ENCODE measurements at places on chromosomes 6 and 20.

DNA sequence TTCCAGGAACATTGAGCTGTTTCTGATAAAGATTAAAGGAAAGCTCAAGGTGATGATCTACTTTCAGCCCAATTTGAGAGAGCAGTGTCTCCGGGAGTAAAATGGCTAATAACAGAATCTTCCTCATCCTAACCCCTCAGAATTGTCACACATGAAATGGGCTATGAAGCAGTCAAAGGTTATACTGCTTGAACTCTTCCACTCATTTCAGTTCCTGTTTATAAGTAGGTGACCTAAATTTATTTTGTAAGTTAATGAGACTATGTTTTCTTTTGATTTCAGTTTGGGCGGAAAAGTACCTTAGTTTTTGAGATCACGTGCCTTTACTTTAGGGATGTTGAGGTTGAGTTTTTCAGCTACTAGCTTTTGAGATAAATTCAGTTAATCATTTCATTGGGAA is 47.2 kb downstream of the QKI start:
- DNase-seq, result no peak

DNA sequence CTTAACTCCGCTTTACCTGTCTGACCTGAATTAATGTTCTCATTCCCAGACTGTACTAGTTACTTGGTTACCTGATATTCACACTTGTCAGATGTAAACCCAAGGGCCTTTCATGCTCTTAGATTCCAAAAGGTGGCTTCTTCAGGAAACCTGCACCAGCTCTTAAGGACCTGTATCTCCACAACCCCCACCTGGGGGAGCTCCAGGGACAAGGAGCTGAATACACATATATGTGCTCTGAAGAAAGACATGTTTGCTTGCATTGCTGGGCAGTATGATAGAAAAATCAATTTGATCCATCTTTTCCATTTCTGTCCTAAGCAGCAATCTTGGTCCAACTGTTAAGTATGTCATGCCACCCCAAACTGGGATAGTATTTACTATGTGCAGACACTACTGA is 64.8 kb upstream of the POU3F2 start:
- no peak for DNase-seq

DNA sequence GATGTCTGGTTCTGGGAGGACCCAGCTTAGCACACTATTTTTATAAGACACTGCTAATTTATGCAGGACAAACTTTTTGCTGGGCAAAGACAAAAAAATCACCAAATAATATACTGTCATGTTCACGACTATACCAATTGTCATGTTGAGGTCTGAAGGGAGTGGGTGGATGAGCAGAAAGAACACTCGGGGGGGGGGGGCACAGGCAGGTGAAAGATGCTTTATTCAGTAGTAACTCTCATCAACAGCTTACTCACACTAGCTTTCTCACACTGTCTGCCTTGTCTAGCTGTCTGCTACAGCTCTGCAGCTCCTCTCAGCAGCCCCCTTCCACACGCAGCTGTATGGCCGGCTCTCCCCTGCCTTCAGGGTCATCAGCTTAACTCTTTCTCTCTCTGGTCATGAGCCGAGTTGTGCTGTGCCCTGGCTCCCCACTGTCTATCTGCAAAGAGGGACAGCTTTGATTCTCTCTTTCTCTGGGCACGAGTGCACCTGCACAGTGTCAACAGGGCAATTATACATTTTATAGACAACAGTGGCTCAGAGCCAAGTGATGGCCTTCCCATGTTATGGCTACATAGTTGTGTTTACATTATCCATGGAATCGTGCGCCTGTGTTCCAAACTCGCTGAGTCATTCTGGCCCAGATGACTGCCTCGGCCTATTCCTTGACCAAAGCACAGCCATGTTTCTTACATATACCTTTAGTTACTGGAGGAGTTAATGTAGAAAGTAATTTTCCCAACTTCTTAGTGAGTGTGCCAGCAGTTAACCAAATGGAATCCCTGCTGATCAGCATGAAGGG is 187.7 kb upstream of the PRSS16 start:
- DNase-seq, result no peak

DNA sequence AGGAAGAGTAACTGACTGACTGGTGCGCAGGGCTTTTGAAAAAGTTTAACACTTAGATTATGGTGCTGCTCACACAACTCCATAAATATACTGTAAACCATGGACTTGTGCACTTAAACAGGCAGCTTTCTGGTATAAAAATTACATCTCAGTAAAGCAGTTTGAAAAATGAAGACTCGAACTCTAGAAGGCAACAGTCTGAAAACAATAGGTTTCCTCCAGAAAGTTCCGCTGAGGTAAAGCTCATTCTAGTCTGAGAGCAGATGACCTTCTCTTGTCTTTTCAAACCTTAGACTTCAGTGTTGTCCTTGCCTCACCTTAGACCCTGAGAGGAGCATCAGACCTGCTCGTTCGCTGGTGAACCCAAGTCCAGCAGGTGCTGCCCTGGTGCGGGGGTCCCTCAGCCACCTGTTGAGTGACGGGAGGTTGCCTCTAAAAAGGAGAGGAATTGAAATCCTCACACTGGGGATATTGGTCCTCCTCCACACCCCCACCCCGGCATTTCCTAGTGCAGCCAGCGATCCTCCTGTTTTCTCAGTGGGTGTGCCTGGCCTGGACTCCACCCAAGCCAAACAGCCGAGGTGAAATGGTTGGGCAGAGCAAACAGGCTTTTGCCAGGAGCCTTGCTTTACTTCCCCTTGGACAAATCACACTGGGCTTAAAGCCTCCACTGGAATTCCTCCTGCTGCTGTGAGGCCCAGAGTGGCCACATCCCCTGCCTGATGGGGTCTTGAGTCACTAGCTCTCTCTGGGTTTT is 14.7 kb upstream of the PYGB start:
- DNase-seq, result no peak

DNA sequence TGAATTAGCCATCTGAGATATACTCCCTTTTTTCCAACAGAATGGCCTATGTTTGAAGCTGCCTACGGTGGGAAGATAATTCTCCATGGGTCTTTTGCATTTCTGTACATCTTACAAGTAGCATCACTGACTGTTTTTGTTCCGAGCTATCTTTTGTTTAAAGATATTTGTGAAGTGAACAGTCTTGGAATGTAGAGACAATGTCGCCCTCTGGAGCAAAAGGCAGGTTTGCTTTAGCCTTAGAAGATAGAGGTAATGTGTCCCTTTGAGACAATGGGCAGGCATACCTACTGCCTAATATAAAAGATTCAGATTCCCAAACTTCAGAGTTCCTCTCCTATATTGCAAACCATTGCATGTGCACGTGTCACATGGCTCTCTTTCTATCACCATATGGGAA is 347.8 kb upstream of the CNR1 start:
- DNase-seq, result no peak

DNA sequence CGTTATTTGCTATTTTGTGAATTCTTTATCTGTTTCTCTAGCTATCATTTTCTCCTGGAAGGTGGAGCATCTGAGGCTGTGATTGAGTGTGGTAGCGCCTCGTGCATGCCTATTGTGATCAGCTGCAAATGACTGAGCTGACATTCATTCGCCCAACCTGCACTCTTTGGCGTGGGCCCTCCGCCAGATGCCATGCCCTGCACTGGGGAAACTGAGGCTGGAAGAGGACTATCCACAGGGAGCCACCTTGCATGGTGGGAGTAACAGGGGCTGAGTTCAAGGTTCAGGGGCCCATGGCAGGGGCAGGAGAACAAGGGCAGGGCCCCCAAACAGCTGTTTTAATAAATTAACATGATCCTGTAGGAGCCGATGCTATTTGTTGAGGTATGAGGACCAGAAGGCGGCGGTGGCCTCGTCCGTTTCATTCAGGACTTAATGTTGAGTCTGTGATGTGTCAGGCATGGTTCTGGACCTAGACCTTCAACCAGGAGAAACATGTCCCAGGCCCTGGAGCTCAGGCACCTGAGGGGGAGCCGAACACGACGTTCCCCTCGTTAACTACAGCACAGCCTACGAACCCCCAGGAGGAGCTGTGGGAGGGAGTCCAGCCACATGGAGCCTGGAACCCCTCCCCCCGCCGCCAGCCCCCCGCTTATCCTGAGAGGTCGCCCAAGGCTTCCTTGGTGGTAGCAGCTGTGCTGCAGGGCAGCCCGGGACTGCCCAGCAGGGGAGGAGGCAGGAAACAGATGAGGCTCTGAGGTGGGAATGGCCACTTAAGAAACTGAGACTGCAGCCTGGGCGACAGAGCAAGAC is 242.9 kb downstream of the CDH4 start:
- no peak for DNase-seq

DNA sequence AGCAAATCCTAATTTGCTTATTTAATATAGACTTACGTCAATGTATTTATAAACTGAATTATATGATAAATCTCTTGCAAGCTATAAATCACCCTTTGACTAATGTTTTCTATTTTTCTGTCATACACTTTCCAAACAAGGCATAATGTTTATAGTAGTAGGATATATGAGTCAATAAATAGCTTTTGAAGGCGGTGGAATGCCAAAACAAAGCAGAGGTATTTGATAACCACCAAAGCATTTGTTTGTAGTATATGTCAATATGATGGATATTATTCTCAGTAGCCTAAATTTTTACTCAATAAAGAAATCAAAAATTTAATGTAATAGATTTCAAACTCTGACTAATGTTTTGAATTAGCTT is 1354.6 kb downstream of the HACE1 start:
- no peak for DNase-seq

DNA sequence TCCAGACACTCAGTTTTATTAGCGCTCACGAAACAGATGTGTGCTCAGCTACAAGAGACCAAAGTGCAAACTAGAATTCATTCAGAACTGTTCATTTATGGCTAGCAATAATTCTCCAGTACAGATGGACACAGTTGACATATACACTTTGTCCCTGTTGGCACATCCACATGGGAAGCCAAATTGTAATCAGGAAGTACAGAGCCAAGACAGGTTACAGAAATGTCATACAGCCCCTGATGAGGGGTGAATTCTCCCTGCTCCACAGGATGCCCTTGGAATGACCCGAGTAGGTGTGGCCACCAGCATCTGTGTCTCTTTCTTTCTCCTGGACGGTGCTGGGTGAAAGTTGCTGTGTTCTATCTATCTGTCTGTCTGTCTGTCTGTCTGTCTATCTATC is 7.6 kb downstream of the DHX35 start:
- DNase-seq, result no peak

DNA sequence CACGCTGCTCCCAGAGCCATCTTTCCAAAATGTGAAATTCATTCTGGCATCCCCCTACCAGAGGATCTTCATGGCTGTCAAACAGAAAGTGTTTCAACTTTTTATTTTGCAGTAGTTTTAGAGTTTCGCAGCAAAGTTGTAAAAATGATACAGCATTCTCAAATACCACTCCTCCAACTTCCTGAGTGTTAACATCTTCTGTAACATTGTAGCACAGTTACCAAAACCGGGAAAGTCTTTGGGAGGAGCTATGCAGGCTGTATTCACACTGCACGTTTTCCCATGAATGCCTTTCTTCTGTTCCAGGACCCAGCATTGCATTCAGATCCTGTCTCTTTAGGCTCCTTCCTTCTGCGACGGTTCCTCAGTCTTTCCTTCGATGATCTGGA is 30.1 kb downstream of the CDYL start:
- no peak for DNase-seq

- DNase-seq, result no peak
Measured at GRCh38 chr6:125208625-125209249, 55.2 kb downstream of the TPD52L1 start.

DNA sequence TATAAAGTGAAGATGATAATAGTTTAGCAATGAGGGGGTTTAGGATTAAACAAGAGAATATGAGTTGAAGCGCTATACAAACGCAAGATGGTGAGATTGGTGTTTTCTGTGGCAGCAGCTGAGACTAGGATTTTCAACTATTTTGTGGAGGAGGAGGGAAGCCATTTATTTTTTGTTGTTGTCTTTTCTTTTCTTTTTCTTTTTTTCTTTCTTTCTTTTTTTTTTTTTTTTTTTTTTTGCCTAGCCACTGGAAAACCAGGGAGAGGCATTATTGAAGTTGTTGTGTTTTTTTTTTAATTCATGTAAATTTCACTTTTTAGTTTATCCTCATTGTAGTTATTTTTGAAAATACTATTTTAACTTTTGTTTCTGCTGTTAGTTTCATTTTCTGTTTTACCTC is 15.9 kb downstream of the PARD6B start:
- DNase-seq, result no peak

DNA sequence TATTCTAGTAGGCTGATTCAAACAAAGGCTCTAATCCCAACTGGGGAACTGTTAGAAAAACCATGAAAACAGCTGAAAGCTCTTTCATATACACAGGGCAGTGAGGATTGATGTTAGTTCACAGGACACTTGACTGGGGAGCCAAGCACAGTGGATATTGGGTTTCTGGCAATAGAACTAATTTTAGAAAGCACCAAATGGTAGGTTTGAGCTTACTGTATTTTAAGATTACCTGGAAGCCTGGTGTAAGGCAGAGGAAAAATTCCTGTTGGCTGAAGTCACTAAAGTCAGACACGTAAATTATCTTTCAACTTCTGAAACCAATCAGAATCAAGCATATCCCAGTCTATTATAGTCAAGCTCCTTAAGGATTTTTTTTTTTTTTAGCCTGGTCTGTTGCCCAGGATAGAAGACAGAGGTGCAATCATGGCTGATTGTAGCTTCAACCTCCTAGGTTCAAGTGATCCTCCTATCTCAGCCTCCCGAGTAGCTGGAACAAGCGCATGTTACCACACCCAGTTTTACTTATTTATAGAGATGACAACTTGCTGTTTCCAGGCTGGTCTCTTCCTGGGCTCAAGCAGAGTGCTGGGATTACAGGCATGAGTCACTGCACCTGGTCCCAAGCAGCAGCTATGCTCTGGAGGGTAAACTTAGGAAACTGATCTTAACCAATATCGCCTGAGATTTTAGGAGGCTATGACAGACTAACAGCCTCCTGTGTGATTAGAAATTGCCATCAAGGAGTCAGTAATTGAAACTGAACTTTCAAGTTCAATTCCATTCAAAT is 32.5 kb upstream of the SYNCRIP start:
- DNase-seq, result no peak

GRCh38 chr6:103036846-103037245 is 1643.3 kb downstream of the GRIK2 start:
- DNase-seq, result no peak

DNA sequence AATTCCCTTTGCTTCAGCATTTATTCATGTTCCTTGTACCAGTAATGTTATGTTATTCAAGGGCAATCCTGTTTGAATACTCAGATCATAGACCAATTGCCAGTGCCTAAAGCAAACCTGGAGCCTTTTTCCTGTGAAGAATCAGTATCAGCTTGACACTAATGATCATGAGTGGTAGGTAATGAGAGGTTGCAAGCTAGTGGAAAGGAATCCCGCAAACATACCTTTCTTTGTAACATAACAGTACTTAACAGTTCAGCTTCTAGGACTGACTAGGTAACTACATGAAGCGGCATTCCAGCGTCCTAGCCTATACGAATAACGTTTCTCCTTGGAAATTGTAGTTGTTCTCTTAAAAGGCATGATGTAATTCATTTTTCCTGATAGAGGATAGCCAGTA is 253.7 kb downstream of the TMEM242 start:
- DNase-seq, result no peak

DNA sequence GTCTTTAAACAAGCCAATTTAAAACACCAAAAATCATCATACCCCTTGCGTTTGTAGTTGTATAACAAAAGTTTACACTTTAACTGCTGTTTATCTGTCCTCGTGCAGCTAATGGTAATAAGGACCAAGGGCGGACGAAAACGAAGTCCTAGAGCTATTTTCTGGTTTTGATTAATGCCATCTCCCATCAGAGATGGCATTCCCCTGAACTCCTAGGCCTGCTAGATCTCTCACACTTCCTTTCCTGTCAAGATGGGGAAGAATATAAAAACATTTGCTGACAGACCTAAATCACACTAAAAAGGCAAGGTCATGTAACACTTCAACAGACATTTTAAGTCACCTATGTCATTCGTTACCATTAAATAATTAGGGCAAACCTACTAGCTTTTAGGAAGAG is 9.5 kb downstream of the DEK start:
- no peak for DNase-seq

All from stimulated activated CD4-positive, alpha-beta T cell treated with anti-CD3 and anti-CD28 coated beads, Interleukin-1b, Interleukin-23, amount 100 ng/mL, for 4 hours (primary cell).